Psoas muscle (tissue), 8 donors: ENCODE measurements at places on chromosomes 1 and 21.

GRCh38 chr21:29786496-29787360 lies 153.1 kb downstream of the GRIK1 start:
- H3K36me3 ChIP-seq = no peaks in the 10 kb centered on the region
- H3K4me1 ChIP-seq = no peaks in the 10 kb centered on the region
- DNase-seq = no peak
- no peak overlapping the region for H3K27ac ChIP-seq
- H3K27me3 ChIP-seq = no peaks in the 10 kb centered on the region

DNA sequence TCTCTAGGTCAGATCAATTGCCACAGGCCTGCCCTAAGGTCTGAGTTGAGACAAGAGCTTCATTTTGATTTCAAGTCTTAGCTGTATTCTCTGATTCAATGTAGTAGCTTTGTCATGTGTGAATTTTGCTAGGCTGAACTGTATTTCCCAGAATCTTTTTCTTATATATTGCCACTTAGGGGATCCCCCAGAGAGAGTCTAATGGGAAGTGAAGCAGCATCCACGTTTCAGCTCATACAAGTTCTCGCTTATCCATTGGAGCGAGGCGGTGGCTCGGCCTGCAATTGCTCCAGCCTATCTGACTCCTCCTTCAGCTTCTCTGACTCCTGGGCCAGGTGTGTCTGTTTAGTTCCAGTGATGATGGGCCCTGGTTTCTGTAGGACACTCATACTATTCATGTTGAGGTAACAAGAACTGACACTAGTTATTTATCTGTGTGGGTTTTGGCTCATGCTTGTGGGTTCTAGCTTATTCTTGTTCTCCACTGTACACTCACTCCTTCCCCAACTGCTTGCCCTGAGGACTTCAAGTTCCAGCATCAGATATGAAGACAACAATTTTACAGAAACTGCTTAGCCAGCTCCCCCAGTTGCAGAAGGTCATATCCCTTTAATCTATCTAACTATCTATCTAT lies 48.2 kb downstream of the TBX19 start:
- H3K27me3 ChIP-seq = no peaks in the 10 kb centered on the region
- no peaks in the 10 kb centered on the region for H3K4me1 ChIP-seq
- H3K4me3 ChIP-seq = no peak overlapping the region
- DNase-seq = no peak
- H3K36me3 ChIP-seq = no peaks in the 10 kb centered on the region
- H3K27ac ChIP-seq = no peak overlapping the region

- no peak for DNase-seq
- H3K36me3 ChIP-seq = peaks cover 83% of the 10 kb centered on the region
- no peak overlapping the region for H3K27ac ChIP-seq
- no peak overlapping the region for H3K4me3 ChIP-seq
Observed at GRCh38 chr21:46206163-46207005, 22.1 kb upstream of the SPATC1L start.

- no peak overlapping the region for H3K27ac ChIP-seq
- DNase-seq = no peak
- H3K4me1 ChIP-seq = peaks cover 2% of the 10 kb centered on the region
Observed at GRCh38 chr1:59331686-59332620, 35.1 kb downstream of the FGGY start.

GRCh38 chr1:59604191-59604590 lies 210.6 kb upstream of the HOOK1 start:
- peaks cover 8% of the 10 kb centered on the region for H3K36me3 ChIP-seq
- DNase-seq = no peak
- peaks cover 64% of the 10 kb centered on the region for H3K4me1 ChIP-seq

- H3K27me3 ChIP-seq = no peaks in the 10 kb centered on the region
- DNase-seq = no peak
- peaks cover 36% of the 10 kb centered on the region for H3K4me1 ChIP-seq
- H3K36me3 ChIP-seq = no peaks in the 10 kb centered on the region
Observed at GRCh38 chr1:8600336-8600735, 217.1 kb downstream of the RERE start.

DNA sequence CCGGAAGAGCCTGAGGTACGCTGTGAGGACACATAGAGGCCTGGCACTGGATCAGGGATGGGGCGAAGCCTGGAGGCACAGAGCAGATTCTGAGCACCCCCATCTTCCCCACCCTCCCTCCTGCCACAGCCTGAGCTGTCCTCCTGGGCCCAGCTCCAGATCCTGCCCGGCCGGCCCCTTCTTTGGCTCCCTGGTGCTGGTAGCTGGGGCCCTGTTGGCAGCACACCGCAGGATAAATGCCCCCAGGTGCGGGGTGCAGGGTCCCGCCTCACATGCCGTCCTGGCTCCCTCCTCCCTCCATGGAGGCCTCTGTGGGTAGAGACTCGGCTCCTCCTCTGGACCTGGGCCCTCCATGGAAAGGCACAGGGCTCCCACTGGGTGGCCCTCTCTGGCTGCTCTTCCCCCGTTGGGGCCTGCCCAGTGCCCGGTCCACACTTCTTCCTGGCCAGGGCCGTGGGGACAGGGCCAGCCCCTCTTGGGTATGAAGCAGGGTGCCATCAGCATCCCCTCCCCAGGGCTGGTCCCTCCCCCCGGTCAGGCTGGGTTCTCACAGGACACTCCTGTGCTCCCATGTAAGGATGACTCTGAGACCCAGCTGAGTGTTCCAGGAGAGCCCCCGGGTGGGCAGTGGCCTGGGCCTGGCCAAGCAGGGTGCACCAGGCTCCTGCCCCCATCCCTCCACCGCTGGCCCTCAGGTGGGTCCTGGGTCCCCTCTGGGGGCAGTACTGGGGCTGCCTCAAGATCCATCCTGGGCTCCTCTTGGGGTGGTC lies 1.1 kb upstream of the OBSCN start:
- H3K27me3 ChIP-seq = no peaks in the 10 kb centered on the region
- H3K36me3 ChIP-seq = peaks cover 4% of the 10 kb centered on the region
- H3K27ac ChIP-seq = peak overlapping the region; percentile 99
- no peak overlapping the region for H3K4me3 ChIP-seq
- peaks cover 41% of the 10 kb centered on the region for H3K4me1 ChIP-seq

DNA sequence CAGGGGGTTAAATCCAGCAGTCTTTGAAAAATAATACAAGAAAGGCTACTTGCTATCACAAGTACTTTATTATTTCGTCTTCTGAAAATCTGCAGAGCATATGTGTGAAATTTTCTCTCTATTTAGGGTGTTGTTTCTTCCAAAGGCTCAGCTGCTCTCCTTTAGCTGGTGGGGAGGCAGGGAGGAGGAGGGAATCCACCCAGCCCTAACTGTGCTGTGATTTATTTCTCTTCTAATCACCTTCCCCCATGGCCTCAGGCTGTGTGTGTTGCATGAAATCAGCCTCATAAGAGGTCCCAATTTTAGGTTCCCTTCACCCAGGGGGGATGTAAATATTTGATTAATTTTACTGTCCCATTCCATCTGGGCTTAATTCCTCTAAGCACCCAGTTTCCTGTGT lies 77.6 kb upstream of the PGBD5 start:
- H3K27ac ChIP-seq = no peak overlapping the region
- H3K4me1 ChIP-seq = no peaks in the 10 kb centered on the region
- H3K36me3 ChIP-seq = no peaks in the 10 kb centered on the region
- DNase-seq = no peak
- no peaks in the 10 kb centered on the region for H3K27me3 ChIP-seq

GRCh38 chr21:33109574-33110339 lies 39.8 kb downstream of the OLIG1 start:
- H3K27ac ChIP-seq = no peak overlapping the region
- DNase-seq = no peak
- H3K36me3 ChIP-seq = no peaks in the 10 kb centered on the region

GRCh38 chr21:35641271-35642016 lies 418.9 kb downstream of the SETD4 start:
- no peak overlapping the region for H3K4me3 ChIP-seq
- no peak for DNase-seq
- H3K4me1 ChIP-seq = no peaks in the 10 kb centered on the region
- no peak overlapping the region for H3K27ac ChIP-seq

GRCh38 chr1:226641671-226642231 lies 93.2 kb downstream of the STUM start:
- H3K27ac ChIP-seq = no peak overlapping the region
- H3K27me3 ChIP-seq = no peaks in the 10 kb centered on the region
- H3K4me1 ChIP-seq = peaks cover 34% of the 10 kb centered on the region
- peak; percentile 36 for DNase-seq
- H3K4me3 ChIP-seq = no peak overlapping the region

DNA sequence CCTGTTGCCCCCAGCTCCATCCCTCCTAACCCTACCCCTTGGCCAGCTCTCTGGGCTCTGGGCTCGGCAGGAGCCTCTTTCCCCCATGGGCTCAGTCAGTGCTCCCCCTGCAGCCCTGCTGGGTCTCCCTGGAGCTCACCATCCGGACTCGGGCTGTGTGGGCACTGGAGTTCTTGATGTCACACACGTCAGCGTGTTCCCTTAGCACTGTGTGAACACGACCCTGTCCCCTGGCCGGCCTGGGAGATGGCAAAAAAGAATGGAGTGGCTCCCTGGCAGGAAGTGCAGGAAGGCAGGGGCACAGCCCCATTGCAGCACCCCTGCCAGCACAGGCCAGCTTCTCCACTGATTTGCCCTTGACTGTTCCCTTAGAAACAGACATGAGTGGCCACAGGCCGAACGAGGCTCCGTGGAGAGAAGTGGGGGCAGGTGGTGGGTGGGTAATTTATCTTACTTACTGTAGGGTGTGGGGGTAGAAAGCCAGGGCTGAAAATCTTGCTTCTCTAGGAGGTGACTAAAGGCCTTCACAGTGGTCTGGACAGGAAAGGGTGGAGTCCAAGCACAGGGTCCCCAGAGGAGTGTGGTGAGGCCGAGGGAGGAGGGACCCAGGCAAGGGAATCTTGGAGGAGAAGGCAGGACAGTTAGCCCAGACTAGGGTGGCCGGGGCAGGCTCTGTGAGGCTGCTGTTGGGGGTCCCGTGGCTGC lies 381.7 kb upstream of the VAMP3 start:
- H3K36me3 ChIP-seq = no peaks in the 10 kb centered on the region
- H3K27me3 ChIP-seq = no peaks in the 10 kb centered on the region
- H3K4me1 ChIP-seq = no peaks in the 10 kb centered on the region
- H3K4me3 ChIP-seq = no peak overlapping the region
- DNase-seq = no peak

- H3K27me3 ChIP-seq = no peaks in the 10 kb centered on the region
- DNase-seq = no peak
- H3K4me1 ChIP-seq = no peaks in the 10 kb centered on the region
- H3K36me3 ChIP-seq = peaks cover 2% of the 10 kb centered on the region
Observed at GRCh38 chr1:77802026-77802425, 22.6 kb downstream of the MIGA1 start.

DNA sequence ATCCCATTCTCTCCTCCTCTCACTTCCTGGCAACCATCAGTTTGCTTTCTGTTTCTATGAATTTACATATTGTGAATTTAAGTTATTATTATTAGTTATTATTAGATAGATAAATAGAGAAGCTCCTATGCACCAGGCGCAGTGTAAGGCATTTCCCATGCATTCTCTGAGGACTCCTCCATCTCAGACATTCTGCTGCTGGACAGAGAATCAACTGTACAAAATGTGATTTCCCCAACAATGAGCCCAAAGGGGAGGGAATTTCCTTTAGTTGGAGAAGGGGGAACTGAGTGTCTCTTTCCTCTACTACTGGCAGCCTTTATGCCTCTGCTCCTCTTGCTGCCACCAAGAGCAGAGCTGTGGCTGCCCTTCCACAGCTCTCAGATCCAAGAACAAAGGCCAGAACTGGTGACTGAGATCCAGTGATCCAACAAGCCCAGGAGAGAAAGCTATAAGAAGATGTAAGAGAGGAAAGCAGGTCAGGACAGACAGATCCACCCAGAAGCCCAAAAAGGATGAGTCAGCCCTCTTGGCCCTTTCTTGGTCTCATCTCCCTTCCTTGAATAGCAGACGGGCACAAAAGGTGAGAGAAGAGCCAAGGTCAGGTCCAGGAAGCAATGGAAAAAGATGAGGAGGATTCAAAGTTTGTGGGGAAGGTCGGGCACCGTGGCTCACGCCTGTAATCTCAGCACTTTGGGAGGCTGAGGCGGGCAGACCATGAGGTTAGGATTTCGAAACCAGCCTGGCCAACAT lies 3.5 kb upstream of the IVL start:
- H3K36me3 ChIP-seq = no peaks in the 10 kb centered on the region
- H3K27ac ChIP-seq = no peak overlapping the region
- H3K4me1 ChIP-seq = no peaks in the 10 kb centered on the region

DNA sequence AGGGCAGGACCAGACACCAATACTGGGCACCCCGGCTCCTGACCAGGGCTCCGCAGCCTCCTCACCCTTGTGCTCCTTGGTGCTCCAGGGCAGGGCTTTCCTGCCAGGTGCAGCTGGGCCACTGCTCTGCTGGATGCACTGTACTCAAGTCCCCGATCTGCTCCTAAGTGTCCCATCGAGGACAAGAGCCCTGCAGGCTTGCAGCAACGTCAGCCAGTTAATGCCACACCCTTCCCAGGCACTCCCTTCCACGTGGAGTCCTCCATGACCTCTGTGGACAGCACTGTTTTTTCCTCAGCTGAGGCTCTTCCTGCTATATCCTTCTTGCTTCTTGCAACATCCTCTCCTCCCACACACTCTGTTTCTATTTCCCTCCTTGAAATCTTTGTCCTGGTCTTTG lies 94.0 kb upstream of the NGF start:
- H3K27me3 ChIP-seq = peaks cover 2% of the 10 kb centered on the region
- H3K36me3 ChIP-seq = no peaks in the 10 kb centered on the region

GRCh38 chr1:193552274-193552673 lies 365.9 kb upstream of the B3GALT2 start:
- no peak overlapping the region for H3K27ac ChIP-seq
- no peaks in the 10 kb centered on the region for H3K36me3 ChIP-seq
- H3K27me3 ChIP-seq = no peaks in the 10 kb centered on the region
- H3K4me1 ChIP-seq = no peaks in the 10 kb centered on the region

GRCh38 chr1:176904057-176904751 lies 260.3 kb downstream of the ASTN1 start:
- no peak overlapping the region for H3K27ac ChIP-seq
- DNase-seq = no peak
- H3K27me3 ChIP-seq = peaks cover 34% of the 10 kb centered on the region
- H3K36me3 ChIP-seq = no peaks in the 10 kb centered on the region
- no peaks in the 10 kb centered on the region for H3K4me1 ChIP-seq
- H3K4me3 ChIP-seq = no peak overlapping the region

DNA sequence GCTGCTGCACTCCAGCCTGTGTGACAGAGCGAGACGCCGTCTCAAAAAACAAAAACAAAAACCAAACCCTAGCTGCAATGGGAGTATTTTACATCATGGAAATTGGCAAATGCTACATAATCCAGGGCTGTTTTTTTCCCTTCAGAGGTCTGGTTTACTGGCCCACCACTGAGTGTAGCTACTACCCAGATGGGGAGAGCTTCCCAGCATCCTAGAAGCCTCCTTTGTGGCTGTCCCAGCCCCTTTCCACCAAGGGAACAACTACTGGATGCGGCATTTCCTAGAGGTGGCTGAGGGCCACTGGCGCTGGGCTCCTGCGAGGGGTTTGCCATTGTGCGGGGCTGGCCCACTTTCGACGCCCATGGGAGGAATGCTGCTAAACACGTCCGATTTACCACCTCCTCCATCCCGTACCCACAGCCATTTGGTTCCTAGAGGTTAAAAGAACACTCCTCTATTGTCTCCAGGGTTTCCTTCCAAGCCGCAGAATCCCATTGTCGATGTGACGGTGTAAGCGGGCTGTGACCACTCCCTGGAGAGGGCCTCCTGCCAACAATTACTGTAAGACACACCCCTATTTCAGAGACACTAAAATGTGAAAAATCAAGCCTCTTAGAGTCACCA lies 55.4 kb downstream of the RUNX3 start:
- H3K27me3 ChIP-seq = no peaks in the 10 kb centered on the region
- no peaks in the 10 kb centered on the region for H3K4me1 ChIP-seq
- H3K27ac ChIP-seq = no peak overlapping the region
- H3K4me3 ChIP-seq = no peak overlapping the region
- DNase-seq = no peak
